ENCODE measurements at places on chromosomes 3 and 15.

DNA sequence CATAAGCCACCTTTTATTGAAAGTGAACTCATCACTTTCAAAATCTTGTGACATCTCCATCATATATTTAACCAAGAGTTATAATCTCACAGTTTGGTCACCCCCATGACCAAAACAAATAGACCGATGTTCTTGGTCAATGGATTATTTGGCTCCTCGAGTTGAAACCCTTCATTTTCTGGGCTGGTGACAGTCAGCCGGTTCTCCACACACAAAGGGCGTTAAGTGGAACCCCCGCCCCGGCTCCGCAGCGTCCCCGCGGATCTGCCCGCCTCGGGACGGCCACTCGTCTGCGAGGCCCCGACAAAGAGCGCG, 772 bp downstream of the TSPAN3 start:
- DNase-seq = no peak

- DNase-seq = no peak
Observed at GRCh38 chr3:71646971-71647370, 63.4 kb upstream of the FOXP1 start.

DNA sequence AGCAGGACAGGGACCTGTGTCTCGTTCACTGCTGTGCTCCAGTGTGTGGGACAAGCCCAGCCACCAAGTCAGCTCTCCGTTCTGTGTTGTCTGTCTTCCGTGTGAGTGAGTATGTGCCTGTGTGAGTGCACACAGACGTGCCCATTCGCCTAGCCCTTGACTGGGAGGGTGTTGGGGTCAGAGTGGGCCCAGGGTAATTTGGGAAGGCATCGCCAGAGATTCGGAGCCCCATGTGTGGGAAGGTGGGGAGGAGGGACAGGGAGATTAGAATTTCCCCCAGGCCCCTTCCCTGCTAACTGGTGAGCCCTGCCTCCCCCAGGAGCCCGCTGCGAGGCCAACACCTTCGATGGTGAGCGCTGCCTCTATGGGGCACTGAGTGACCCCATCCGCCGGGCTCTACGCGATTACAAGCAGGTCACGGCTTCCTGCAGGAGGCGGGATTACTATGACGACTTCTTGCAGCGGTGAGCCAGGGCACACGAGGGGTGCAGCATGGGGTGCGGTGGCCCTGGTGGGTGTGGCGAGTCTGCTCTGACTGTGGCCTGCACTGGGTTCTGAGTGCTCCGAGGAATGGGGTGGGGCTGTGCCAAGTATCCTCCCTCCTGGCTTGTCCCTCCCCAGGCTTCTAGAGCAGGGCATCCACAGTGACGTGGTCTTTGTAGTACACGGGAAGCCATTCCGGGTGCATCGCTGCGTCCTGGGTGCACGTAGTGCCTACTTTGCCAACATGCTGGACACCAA, 3.1 kb downstream of the ABTB1 start:
- DNase-seq = no peak

GRCh38 chr3:64867224-64867623, 179.4 kb upstream of the ADAMTS9 start:
- DNase-seq = no peak

- DNase-seq = no peak
Observed at GRCh38 chr15:100726070-100726420, 123.7 kb downstream of the ASB7 start.

DNA sequence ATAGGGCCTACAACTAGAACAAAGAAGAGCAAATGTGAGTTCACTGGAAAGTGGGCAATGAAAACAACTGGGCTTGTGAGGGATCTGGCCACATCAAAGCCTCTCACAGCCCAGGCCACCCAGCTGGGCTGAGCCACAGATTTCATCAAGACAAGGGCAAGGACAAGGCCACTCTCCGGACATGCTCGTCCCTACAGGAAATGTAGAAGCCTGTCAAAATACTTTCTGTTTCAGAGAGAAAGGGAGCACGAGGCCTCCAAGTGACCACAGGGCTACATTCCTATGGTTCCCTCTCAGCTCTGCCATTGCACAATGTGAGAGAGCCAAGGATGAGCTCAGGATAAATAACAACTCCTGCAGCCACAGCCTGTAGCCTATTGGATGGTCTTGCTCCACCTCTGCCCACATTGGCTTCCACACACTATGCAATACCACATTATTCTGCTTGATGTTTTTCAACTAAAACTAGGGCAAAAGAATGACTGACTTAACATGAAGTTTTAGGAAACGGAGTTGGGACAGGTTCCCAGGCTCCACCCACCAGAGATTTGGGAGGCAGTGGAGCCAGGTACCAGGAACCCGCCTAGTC, 12.1 kb downstream of the TBC1D2B start:
- DNase-seq = no peak

- peak; percentile 70 for DNase-seq
Observed at GRCh38 chr3:131655070-131655690, 152.4 kb upstream of the MRPL3 start.

- DNase-seq = no peak
Observed at GRCh38 chr3:137906985-137907649, 102.8 kb upstream of the CLDN18 start.

GRCh38 chr15:85488997-85489396, 108.6 kb downstream of the AKAP13 start:
- no peak for DNase-seq

GRCh38 chr15:83435202-83435601, 11.9 kb upstream of the SH3GL3 start:
- DNase-seq = no peak

- no peak for DNase-seq
Observed at GRCh38 chr3:149832086-149832485, 19.1 kb downstream of the RNF13 start.

GRCh38 chr3:55486857-55487380, at the start of gene WNT5A:
Gene WNT5A (minus strand): TSS chr3:55487306. CDS start chr3:55486985, 321 bp downstream.
- DNase-seq = peak; percentile 39

- no peak for DNase-seq
Observed at GRCh38 chr3:108420926-108421325, 89.5 kb downstream of the MYH15 start.

- no peak for DNase-seq
Observed at GRCh38 chr15:72916897-72917296, 133.3 kb upstream of the ADPGK start.

GRCh38 chr3:127690106-127690505, 17.4 kb downstream of the ABTB1 start:
- no peak for DNase-seq

GRCh38 chr3:51500632-51501131, 867 bp upstream of the DCAF1 start:
- DNase-seq = no peak

Measured in WERI-Rb-1 (cell line).